ENCODE measurements at places on chromosomes 1 and 21.

DNA sequence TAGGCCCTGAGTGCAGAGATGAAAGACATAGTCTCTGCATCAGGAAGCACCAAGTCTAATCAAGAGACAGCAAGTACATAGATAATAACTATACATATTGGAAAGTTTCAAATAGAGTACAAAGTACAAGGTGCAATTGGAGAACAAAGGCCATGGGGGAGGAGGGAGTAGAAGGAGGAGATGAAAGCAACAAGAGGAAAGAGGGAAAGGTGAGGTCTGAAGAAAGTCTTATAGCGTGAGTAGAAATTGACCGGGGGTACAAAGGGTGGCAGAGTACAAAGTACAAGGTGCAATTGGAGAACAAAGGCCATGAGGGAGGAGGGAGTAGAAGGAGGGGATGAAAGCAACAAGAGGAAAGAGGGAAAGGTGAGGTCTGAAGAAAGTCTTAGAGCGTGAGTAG, 244.2 kb upstream of the JUN start:
- DNase-seq: no peak

GRCh38 chr1:85321237-85321964, 45.0 kb upstream of the BCL10 start:
- DNase-seq: no peak

DNA sequence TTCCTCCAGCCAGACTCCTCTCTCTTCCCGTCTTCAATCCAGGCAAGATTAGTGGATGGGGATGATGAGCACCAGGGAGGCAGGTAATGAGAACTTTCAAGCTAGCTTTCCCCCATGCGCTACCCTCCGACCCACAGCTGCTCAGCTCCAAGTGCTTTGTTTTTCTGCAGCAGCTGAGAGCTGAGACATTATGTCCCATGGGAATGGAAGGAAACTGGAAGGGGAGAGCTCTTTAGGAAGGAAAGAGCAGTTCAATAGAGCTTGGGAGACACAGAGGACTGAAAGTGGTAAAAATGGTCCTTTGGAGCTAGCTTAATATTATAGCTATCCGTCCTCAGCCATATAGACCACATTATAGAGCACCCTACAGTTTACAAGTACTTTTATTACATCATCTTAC, 39.8 kb downstream of the RAB3B start:
- DNase-seq: no peak

GRCh38 chr1:197913495-197914276, 3.5 kb upstream of the LHX9 start:
- no peak for DNase-seq

DNA sequence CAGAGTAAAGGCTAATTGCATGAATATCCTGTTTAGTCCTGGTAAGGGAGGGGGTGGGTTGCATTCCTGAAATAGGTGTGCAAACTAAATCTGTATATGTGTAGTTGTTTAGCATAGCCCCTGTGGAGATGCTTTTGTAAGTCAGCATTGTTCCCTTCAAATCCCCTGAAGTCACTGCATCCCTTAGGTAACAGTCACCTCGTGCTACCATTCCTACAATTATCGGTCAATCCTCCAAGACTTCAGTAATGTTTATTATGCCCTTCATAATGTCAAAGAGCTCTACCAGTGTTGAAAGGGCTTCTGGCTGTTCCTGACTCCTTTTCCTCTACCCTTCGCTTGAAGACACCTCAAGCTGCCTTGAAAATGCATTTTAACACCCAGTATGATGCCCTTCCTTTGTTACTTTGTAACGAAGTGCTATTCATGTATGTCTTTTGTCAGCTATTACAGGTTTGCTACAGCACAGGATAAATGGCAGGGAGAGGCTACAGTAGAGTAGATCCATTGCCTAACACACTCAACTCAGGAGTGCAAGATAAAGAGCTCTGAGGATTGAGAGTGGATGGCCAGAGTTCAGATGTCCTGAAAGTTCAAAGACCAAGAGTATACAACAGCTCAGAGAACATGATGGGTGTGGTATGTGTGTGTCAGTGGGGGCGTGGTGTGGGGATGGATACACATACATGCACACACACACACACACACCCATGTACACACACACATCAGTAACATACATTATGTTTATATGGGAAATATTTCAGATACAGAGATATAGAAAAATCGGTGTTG, 27.4 kb upstream of the FOXD3 start:
- no peak for DNase-seq

DNA sequence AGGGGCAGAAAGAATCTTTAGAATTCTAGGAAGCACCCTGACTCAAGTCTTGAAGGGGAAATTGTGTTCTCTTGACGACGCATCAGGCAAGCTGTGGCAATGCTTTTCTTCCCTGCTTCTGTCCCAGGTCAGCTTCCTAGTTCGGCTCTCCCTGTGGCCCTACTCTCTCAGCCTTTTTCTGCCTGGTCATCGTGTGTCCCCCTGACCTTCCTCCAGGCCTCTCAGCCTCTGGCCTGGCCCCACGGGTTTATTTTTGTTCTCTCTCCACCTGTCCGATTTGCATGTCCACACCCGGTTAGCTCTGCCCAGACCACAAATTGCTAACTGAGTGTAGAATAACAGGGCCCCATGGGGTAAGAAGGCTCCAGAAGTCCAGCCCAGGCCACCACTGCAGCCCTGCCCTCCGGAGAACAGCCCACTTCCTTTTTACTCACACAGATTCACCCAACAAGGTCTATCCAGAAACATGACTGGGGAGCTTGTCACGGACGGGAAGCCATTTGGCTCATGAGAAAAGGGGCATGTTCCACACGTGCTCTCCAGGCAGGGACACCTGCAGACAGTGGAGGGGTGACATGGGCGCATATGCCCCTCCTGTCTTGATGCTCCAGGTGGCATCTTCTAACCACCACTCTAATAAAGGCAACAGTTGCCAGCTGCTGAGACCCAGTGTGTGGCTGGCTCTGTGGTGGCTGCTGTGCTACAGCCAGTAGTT, 9.8 kb downstream of the KCNN3 start:
- no peak for DNase-seq

GRCh38 chr1:20210736-20211460, 24.6 kb upstream of the PLA2G2C start:
- no peak for DNase-seq
